ENCODE measurements at places on chromosomes 11 and 22.
A peak's percentile ranks its signal among the peaks of the same experiment; 100 is the strongest.

- no peak for DNase-seq
These were observed 119.3 kb upstream of the OR9Q1 start for GRCh38 chr11:57904376-57904775.

- DNase-seq = peak; percentile 68
These were observed at the start of gene FERMT3 for GRCh38 chr11:64206457-64207255. TSS of gene FERMT3 (plus strand) at chr11:64206721. CDS start at chr11:64207365, 644 bp downstream.

DNA sequence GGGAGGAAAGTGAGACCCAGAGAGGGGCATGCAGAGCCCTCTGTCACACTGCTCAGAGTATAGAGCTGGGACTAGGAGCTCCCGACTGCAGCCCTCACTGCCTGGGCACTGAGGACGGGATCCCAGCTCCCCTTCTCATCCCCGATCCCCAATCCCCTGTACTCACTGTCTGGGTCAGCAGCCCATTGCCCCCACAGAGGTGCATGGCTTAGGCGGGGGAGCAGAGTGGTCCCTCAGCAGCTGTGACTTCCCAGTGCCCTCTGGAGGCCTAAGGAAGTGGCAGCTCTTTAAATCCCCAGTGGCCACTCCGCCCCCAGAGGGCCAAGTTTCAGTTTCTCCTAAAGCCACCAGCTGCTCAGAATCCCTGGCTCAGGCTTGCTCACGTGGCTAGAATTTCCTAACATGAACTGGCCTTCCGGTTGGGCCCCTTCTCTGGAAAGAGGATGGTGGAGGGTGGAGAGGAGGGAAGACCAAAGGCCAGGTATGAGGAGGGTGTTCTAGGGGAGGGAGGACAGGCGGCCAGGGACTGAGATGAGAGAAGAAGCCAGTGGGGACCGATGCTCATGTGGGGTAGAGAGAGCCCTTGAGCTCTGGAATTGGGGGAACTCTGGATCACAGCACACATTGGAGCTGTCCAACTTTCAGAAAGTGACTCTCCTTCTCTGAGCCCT, at the start of gene BATF2:
Gene BATF2, minus strand, starts transcription at position 262 of the 671 bp plus-strand sequence. Its CDS starts 57 bp downstream, at position 205.
- DNase-seq = no peak

DNA sequence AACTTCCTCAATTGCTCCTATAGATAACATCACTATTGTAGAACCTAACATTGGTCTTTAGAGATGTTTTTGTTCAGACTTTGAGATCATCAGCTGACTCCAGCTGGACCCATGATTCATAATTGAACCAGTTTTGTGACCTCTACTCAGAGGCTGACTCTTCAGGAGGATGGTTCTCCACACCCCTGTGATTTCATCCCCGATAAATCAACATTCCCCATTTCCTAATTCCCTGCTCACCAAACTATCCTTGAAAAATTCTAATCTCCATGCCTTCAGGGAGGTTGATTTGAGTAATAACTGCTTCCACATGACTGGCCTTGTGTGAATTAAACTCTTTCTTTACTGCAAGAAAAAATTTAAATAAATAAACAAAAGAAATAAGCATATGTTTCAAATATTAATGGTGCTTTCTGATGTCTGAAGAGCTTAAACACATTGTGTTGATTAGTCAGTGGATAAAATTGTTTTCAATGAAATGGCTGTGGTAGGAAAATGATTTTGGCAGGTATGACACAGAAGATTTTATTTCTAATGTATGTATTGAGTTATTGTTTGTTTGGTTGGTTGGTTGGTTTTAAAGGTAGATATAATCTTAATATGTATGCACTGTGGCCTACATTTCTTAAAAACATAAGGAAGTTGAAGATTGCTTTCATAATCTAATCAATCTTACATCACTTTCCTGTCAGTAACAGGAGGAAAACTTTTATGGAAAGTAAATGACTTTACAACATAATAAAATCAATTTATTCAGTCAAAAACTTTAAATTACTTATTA, 427.9 kb upstream of the CCDC179 start:
- DNase-seq = no peak

DNA sequence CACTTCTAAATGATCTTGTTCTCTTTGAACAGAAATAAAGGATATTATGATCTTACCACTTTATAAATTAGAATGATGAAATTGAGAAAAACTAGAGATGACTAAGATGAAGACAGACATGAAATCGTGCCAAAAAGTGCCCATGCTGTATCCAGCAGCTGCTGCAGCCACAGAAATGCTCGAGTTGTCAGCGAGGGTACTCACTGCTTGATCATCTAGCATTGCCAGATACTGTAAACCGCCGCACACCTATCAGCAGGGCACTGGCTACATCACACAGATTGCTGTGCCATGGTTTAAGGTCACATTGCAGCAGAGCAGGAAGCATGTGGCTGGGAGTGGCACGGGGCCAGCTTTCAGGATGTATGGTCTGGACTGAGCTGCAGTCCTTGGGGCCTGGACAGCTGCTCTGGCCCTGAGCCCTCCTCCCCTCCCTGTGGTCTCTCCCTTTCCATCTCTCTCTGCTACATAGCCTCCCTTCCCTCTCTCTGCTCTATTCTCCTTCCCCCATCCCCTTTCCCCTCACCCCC, 51.0 kb upstream of the SEPTIN5 start:
- no peak for DNase-seq

- DNase-seq = peak; percentile 27
These were observed 43.5 kb upstream of the TCF20 start for GRCh38 chr22:42313804-42314581.

DNA sequence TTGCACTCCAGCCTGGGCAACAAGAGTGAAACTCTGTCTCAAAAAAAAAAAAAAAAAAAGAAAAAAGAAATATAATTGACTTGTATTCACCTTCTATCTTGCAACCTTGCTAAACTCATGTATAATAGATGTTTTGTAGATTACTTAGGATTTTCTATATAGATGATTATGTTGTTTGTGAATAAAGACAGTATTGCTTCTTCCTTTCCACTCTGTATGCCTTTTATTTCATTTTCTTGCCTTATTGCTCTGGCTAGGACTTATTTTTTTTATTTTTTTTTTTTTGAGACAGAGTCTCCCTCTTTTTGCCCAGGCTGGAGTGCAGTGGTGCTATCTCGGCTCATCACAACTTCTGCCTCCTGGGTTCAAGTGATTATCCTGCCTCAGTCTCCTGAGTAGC, 29.7 kb upstream of the SOX10 start:
- DNase-seq = no peak

- no peak for DNase-seq
These were observed 368.6 kb downstream of the OPCML start for GRCh38 chr11:133163463-133164419.

- DNase-seq = no peak
These were observed 7.9 kb downstream of the DDB2 start for GRCh38 chr11:47222696-47223095.

GRCh38 chr11:112751329-112751728, 209.9 kb upstream of the NCAM1 start:
- DNase-seq = no peak

DNA sequence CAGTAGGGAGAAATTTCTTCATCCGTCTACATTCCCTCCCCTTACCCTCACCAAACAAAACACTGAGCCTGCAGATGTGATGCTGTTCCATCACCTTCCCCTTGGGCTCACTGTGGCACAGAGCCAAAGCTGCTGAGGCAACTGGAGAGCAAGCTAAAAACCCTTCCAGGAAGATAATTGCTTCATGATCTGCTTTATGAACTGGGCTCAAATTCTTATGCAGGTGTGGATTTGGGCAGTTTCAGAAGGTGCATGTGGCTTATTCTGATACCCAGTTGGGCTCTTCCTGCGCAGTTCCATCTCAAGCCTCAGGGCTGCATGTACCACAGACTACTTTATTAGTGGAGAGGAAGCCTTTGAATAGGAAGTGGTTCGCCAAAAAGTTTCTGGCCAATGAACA, 58.3 kb downstream of the AAMDC start:
- no peak for DNase-seq

DNA sequence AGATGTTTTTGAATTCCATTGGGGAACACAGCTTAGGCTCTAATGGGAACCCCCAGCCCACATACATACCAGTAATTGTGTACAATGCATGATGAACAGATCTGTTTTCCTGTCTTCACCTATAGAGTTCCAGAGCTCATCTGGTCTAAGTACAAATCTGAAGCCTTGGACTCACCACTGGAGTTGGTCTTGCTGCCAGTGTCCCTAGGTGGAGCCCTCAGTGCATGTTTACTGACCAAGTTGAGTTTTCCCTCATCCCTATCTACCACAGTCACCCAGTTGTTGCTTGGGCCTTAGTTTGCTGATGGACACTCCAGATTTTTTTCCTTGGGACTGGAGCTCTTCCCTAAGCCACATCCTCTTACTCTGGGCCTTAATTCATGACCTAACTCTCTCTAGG, 159.2 kb upstream of the DDI1 start:
- DNase-seq = no peak

GRCh38 chr11:69172674-69173073, 16.9 kb downstream of the SMIM38 start:
- no peak for DNase-seq

GRCh38 chr11:125968354-125968753, 22.5 kb downstream of the VSIG10L2 start:
- DNase-seq = no peak

GRCh38 chr11:63614136-63614671, at the start of gene PLAAT3:
TSS of gene PLAAT3 (minus strand) at chr11:63614433. CDS start at chr11:63614014, 419 bp downstream.
- DNase-seq = peak; percentile 16

DNA sequence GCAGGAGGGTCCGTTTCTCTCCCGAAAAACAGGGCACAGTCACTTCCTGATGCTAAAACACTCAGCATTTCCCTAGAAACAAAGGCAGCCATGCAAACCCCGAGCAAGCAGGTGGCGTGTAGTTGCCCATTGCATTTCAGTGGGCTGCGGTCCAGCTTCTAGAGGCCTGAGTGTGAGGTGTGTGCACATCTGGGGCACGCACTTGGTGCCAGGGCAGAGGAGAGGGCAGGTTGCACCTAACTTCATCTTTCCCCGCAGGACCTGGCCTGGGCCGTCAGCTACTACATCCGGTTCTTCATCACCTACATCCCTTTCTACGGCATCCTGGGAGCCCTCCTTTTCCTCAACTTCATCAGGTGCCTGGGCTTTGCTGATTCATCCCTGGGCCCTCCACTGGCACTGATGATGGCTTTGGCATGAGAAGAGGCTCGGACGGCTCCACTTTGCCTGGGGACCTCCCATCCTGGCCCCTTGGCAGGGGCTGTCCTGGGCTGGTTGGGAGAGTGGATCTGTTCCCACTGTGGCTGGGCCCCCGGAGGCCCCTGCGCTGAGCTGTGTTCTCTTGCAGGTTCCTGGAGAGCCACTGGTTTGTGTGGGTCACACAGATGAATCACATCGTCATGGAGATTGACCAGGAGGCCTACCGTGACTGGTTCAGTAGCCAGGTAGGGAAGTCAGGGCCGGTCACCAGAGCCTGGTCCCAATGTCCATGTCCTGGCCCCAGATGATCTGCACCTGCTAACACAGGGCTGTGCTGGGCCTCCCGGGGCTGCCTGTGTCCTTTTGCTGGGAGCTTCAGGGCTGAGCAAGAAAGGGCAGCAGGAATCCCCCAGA, 28.4 kb downstream of the FADS3 start:
- no peak for DNase-seq

- DNase-seq = no peak
These were observed 596.6 kb downstream of the METTL15 start for GRCh38 chr11:28704801-28705200.

DNA sequence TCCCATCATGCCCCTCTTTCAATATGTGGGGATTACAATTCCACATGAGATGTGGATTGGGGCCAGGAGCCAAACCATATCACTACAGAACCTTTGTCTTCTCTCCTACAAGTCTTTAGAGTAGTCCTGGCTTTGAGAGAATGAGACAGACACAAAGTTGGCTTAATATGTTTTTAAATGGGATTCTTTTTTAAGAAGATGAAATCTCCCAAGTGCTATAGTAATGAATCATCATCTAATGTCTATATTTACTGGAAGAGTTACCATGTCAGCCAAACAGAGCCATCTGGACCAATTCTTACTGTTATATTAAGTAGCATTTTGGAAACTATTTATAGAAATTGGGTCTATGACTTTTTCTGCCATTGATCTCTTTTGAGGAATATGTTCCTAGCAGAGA, 38.1 kb upstream of the CARD18 start:
- no peak for DNase-seq

DNA sequence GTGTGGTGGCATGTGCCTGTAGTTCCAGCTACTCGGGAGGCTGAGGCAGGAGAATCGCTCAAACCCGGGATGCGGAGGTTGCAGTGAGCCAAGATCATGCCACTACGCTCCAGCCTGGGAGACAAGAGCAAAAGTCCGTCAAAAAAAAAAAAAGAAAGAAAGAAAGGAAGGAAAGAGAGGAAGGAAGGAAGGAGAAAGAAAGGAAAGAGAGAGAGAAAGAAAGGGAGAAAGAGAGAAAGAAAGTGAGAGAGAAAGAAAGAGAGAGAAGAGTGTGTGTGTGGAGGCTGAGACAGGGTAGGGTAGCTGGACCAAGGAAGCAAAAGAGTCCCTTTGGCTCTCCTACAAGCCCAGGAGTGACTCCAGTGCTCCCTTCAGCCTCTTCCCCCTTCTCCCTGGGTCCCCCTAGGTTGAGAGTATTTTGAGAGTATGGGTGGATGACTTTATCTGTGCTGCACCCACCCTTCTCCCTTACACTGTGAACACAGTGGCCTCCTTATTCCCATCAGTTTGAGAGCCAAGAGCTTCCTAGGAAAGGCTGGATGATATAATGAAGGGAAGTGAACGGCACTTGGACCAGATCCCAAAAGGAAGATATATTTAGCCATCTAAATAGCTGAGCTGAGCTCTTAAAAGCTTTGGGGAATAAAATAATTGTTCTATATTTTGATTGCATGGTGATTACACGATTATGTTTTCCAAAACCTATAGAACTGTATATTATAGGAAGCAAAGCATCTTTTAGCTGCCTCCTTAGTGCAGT, 9.5 kb upstream of the DENND5A start:
- DNase-seq = no peak

GRCh38 chr11:28838741-28839140, 730.6 kb downstream of the METTL15 start:
- DNase-seq = no peak

GRCh38 chr11:5665051-5665570, 19.8 kb downstream of the TRIM5 start:
- no peak for DNase-seq

DNA sequence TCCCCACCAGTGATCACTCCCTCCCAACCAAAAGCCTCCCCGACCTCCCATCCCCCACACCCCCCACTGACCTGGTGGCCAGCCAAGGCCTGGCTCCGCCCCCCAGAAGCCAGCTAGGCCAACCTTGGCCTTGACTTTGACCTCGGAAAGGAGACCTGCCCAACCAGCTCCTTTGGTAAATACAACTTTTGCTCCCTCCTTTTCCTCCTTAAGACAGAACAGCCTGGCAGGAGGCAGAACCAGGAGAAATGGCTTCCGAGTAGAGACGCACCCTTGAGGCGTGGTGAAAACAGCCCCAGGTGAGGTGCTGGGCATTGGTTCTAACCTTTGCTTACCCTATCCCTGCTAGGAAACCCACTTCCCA, 27.0 kb downstream of the PLEKHA7 start:
- no peak for DNase-seq
